ENCODE measurements at places on chromosomes 4 and X.
A peak's percentile ranks its signal among the peaks of the same experiment; 100 is the strongest.

GRCh38 chr4:29653221-29653620 lies 1066.9 kb upstream of the PCDH7 start:
- no peak for DNase-seq

GRCh38 chr4:8279321-8280157 lies 10.0 kb downstream of the HTRA3 start:
- no peak for DNase-seq

- DNase-seq: no peak
Observed at GRCh38 chr4:37757121-37757520, 69.4 kb upstream of the PGM2 start.

DNA sequence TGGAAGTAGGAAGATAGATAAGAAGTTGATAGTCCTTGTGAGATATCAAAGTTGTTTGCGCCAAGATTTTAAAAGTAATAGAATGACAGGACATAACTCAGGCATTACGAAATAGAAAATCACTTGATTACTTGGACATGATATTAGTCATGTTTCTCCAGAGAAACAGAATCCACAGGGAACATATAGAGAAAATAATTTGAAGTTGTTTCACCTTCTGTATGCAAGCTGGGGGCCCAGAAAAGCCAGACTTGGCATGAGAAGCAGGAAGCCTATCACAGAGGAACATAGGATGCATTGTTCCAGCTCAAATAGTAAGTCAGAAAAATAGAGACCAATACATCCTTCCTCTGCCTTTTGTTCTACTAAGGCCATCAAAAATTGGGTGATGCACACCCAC lies 715.9 kb downstream of the TECRL start:
- no peak for DNase-seq

GRCh38 chr4:187598196-187598595 lies 397.4 kb upstream of the ZFP42 start:
- no peak for DNase-seq

- no peak for DNase-seq
Observed at GRCh38 chr4:41665636-41666207, 82.8 kb downstream of the PHOX2B start.

DNA sequence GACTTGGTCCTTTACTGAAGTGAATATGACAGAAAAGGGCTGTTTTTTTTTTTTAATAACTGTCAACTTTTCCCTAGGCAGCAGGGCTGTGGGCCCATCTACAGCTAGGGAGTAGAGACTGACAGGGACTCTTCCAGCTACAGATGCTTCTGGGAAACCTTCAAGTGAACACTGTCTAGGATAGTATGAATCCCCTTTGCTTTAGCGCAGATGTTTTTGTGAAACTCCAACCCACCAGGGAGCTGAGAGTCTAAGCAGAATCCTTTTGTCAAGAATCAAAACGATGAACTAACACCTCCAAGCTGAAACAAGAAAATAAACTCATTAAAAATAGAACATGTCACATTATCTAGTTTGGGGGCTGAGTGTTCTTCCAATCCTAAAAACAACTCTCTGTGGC lies 219.7 kb upstream of the FGF13 start:
- DNase-seq: no peak

DNA sequence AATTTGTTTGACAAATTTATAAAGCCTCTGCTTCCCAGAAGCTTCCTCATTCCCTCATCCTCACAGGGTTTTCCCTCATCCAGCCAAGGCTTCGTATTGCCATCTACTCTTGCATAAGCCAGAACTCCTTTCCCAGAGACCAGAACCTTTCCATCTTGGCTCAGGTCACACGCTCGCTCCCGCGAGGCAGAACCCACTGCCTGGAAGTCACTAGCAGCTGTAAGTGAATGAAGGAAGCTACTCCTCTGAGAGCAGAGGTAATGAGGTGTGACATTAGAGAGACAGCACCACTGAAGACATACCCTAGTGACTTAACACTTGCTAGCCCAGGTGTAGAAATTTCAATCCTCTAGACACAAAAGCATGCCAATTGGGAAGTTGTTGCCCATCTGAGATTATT lies 52.5 kb downstream of the LHFPL1 start:
- DNase-seq: no peak

GRCh38 chr4:16212138-16212782 lies 14.0 kb downstream of the TAPT1 start:
- no peak for DNase-seq

GRCh38 chr4:1216869-1217294 lies 32.0 kb downstream of the CTBP1 start:
- no peak for DNase-seq

GRCh38 chrX:112536544-112536943 lies 143.2 kb downstream of the LHFPL1 start:
- no peak for DNase-seq

DNA sequence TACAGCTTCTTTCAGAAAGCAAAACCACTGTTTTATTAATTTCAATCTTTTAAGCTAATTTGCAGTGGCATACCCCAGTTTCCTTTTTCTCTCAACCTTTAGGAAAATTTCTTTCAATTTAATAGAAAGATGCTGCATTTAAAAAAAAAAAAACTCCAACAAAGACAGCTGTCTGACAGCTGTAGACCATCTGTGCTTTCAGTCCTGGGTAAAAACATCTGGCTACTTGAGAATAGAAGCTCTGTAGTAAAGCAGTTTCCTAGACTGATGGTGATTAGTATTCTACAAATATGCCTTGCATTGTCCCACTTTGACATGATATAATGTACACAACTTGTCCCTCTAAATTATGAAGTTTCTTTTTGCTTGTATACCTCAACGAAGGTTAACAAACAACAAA lies 197.8 kb downstream of the EDA start:
- no peak for DNase-seq

GRCh38 chr4:105551965-105552746 lies at the start of gene ARHGEF38:
ARHGEF38 (plus strand) TSS chr4:105552620; CDS start chr4:105552766, 146 bp downstream.
- DNase-seq: no peak

GRCh38 chr4:174826660-174827059 lies 2.4 kb downstream of the GLRA3 start:
- DNase-seq: no peak

DNA sequence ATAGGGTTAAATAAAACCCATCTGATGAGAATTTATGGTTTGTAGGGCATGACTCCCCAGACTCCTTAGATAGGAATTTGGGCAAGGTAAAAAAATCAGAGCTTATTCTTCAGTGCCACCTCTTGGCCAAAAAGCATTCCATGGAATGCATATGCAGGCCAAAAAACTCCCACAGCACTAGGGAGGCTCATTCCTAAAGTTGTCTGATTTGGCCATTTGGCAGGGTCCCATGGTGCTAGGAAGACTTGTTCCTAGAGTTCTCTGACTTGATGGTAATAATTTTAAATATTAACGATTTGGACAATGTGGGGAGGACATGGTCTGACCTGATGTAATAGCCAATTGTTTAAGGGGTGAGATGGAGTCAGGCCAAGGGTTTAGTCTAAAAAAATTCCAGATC lies 93.0 kb downstream of the SPIN4 start:
- DNase-seq: no peak

DNA sequence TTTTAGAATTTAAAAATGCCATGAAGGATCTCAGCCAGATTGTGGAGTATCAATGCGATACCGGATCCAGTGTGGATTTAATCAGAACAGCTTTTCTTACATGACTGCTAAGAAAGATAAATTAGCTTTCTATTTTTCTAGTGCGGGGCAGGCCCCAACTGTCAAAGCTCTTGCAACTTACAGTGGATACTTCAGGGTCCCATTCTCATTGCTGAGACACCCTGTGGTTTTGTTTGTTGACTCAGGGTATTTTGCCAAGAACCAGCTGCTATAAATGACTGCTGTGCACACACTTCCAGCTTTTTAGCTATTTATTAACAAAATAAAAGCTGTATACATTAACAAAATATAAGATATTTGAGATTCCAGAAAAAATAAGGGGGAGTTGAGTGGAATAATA lies 166.4 kb downstream of the DCLK2 start:
- DNase-seq: no peak

DNA sequence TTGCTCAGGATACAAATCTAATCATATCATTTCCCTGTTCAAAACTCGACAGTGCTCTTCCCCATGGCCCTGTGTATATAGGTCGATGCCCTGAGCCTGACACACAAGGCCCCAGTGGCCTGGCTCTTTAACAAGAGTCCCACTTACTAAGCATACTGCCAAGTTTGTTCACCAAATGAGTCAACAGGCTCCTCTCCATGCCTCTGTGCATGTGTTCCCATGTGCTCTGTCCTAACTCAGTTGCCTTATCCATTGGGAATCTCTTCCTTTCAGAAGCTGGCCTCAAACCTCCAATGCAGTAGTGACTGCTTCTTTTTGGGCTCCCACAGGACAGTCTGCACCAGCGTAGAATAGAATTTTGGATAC lies 18.9 kb upstream of the CXCR3 start:
- no peak for DNase-seq

DNA sequence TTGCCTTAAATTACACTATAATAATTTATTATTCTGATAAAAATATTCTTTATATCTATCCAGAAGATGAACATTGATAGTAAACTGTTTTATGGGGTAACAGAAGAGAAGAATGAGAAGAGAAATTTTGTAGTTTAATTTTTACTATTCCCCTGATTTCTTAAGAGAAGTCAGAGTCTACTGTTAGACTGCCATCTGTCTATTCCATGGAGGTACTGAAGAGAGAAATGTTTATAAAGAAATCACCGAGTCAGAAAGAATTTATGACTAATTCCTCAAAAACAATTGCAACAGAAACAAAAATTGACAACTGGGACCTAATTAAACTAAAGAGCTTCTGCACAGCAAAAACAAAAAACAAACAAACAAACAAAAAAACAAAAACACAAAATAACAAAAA lies 149.9 kb downstream of the FGF16 start:
- DNase-seq: peak; percentile 6

DNA sequence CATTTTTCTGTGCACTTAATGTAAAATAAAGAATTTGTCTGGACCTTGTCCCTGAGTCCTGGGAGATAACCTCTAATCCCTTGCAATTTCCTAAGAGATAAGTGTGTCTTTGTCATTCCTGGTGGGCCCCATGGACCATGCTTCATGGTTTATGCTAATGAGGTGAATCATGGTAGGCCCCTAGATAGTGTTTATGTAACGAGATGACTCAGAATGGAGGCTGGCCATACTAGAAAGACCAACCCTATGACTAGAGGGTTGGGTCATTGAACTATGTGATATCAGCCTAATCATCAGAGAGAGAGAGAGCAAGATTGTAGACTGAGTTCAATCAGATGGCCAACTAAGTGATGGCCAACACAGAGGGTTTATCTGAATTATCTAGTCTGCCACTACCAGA lies 64.2 kb upstream of the NHSL2 start:
- DNase-seq: no peak

DNA sequence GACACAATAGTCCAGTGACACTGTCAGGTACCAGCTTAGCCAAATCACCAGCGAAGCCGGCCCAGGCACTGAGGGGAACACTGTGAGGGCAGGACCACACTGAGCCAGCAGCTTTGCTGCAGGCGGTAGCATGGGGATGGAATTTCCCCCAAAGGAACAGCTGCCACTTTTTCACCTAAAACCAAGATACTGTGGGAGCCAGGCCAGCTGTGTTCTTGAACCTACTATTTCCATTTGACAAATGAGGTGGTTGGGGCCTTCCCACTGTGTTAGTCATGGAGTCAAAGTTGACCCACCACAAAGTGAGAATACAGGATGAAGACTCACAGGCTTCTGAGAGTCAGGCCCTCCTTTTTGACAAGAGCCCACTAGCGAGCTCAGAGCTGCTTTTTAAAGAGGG lies 70.7 kb upstream of the SH3RF1 start:
- DNase-seq: no peak

- DNase-seq: no peak
Observed at GRCh38 chr4:99612704-99613103, 38.1 kb downstream of the MTTP start.

- no peak for DNase-seq
Observed at GRCh38 chr4:55727746-55728145, 91.6 kb upstream of the NMU start.

- DNase-seq: no peak
Observed at GRCh38 chrX:107684956-107685385, 56.7 kb downstream of the PRPS1 start.

DNA sequence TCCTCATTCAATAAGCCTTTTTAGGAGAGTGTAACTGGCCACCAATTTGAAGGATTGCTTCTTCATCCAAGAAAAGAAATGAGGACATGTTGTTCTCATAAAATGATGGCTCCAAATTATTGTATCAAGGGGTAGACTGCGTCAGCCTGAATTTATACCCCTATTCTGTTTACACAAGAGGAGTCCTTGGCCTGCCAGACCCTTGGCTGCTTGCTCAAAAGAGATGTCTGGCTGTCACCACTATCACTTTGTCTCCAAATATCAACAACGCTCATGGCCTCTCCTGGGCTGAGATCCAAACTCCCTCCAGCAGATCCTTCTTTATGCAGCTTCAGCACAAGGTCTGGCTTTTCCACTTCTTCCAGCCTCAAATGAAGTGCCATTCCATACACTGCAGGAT lies 127.9 kb downstream of the OR13H1 start:
- no peak for DNase-seq

- DNase-seq: no peak
Observed at GRCh38 chr4:31081366-31081765, 361.2 kb downstream of the PCDH7 start.

DNA sequence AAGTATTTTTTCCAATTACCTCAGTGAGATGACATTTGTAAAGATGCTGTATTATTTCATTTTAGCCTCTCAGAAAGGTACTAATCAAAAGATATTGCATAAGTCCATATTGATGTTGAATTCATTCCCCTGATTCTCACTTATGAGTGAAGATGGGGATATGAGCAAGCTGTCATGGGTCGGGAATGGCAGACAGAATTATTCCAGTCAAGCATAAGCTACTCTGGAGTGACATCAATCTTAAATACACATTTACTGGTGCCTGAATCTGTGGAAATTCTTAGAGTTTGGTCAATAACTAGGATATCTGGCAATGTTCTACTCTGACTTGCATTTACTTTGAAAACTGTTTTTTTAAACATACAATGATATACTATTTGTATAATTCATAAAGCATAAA lies 283.8 kb upstream of the PCDH7 start:
- DNase-seq: no peak

DNA sequence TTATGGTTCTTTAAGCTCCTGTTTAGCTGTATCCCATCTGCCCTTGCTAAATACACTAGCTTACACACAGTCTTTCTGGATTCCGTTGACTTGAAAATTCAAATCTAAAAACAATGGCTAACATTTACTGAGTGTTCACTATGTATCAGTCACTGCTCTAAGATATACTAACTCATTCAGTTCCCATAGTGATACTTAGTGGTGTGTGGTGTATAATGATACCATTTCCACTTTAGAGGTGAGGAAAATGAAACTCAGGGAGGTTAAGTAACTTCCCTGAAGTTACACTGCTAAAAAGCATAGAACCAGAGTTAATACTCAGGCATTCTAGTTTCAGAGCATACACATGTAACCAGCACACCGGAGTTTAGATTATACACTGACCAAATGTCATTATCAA lies 762.0 kb downstream of the GRID2 start:
- no peak for DNase-seq

- DNase-seq: no peak
Observed at GRCh38 chrX:104707572-104707971, 141.6 kb downstream of the IL1RAPL2 start.

DNA sequence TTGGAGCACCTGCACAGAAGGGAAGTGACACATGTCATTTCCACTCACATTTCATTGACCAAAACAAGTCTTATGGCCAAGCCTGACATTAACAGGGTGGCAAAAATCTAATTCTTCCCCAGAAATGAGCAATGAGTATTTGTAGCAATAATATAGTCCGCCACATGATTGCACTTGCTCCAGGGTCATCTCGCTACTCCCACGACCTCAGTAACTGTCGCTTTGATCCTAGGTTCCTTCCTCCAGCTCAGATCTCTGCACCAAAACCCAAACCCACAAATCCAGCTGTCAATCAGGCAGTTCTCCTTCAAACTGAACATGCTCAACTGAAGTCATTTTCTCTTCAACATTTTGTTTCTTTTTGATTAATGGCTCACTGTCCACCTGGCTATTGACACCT lies 25.2 kb upstream of the PTTG2 start:
- no peak for DNase-seq
